Sigmoid colon (tissue), 7 donors: ENCODE measurements at places on chromosomes 4 and X. TPM values are rescaled to one million over a fixed set of nuclear protein-coding genes. Genes with fewer than 3 reads are reported as not detected.

- no peak for DNase-seq
Observed at GRCh38 chr4:189002475-189002874, 863.2 kb downstream of the TRIML1 start.

Gene JADE1
- 39.8 TPM for total RNA-seq

DNA sequence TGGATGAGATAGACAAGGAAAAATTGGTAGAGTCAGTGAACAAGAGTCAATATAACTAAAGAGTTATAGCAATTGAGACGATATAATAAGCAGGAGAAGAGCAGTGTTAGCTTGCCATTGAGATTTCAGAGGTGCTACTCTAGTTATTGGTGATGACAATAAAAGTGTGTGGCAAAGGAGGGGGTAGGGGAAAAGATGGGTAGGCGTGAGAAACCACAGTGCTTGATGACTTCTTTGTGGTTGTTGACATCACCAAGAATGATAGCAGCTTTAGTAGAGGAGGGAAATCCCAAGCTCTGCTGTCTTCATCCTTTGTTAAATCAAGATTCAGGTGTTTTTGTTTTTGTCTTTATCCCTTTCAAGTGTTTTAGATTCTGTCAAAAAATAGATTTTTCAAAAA lies 179.9 kb upstream of the PPP3CA start:
- DNase-seq = no peak

DNA sequence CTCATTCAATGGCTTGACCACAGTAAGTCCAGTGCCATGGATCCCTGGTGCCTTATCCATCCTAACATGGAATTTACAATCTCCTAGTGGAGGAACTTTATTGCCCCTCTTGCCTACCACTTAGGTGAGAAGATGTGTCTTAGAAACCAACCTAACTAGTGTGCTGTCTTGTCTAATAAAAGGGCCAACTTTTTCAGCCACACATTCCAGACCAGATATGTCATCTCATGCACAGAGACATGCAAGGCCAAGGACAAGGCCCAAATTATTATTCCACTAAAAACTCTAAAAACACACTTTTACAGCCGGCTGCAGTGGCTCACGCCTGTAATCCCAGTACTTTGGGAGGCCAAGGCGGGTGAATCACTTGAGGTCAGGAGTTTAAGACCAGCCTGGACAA lies 10.6 kb upstream of the PRDX4 start:
- no peak for DNase-seq

DNA sequence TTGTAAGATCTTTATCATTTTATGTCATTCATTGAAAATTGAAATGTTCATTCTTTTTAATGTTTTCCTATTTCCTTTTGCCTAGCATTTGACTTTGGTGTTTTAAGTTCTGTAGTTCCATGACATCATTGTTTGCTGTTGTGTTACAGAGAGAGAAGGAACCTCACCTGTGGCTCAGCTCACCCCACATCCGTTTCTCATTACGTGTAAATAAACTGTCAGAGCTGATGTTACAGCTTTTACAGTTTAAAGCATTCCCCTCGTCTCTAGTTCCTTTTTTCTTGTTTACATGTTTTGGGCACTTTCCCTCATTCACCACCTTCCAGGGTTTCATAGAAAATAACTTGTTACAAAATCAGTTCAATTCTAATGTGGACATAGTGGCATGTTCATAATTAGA lies 137.2 kb downstream of the FNIP2 start:
- no peak for DNase-seq

GRCh38 chr4:17258106-17258505 lies 253.8 kb downstream of the QDPR start:
- no peak for DNase-seq

GRCh38 chrX:120514236-120514635 lies 45.1 kb upstream of the LAMP2 start:
- no peak for DNase-seq

- no peak for DNase-seq
Observed at GRCh38 chr4:44532851-44533250, 84.2 kb upstream of the KCTD8 start.

DNA sequence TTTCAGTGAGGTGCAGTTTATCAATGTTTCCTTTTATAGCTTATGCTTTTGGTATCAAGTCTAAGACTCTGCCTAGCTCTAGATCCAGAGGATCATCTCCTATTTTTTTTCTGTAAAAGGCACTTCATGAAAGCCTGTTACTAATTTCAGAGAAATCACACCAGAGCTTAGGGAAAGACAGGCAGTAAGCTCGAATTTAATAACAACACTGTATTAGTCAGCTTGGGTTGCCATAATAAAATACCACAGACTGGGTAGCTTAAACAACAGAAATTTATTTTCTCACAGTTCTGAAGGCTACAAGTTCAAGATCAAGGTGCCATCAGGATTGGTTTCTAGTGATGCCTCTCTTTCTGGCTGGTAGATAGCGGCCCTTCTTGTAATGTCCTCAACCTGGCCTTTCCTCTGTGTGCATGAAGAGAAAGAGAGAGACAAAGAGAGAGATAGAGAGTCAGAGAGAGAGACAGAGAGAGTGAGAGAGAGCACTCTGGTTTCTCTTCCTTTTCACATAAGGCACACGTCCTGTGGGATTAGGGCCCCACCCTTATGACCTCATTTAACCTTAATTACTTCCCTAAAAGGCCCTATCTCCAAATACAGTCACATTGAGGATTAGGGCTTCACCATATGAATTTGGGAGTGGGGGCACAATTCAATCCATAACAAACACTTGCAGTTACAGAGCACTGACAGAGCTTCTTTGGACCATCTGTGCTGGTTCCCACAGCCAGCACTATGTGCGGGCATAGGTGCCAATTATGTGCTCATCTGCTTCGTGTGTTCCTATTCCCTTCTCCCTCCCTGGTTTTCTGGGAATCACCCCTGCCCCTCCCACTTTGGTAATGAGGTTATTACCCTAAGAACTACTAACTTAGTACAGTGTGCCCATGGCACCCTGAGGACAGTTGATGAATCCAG lies 114.8 kb upstream of the MED14 start:
- no peak for DNase-seq

DNA sequence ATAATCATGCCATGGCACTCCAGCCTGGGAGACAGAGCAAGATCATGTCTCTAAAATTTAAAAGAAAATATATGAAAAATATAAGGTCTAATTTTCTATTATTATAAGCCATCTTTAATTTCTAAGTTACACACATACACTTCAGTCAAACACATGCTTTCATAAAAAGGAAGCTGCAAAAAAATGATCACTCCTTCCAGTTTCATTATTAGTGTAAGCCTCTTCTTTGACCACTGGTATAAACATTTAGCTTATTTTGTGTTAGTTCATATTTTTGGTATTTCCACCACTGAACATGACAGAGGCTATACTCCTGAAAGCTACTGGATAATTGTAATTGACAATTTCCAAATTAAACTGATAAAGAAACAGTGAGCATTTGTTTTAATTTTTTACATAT lies 163.3 kb upstream of the USP38 start:
- no peak for DNase-seq

Gene PLK4
- 0.27 TPM for total RNA-seq

Gene ESX1
- not detected for total RNA-seq

DNA sequence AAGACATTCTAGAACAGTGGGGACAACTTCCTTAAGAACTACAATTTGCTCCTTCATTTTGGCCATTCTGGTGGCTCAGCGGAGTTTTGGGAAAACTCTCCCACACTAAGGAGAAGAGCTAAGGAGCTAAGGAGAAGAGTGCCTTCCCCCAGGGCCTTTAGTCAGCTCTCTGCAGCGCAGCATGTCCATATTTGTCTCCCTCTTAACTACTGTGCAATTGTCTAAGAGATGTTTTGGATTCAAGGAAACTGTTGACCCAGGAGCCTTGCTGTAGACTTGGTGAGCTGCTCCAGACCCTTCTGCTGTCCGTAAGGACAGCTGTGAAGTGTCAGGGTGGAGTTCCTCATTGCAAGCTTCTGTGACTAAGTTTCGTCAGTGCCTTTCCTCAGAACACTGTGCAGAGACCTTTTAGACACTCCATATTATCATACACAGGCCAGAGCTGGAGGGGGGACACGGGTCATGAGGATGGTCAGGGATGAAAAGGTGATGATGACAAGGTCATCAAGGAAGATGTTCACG lies 179.0 kb downstream of the NHS start:
- DNase-seq = peak; percentile 82

DNA sequence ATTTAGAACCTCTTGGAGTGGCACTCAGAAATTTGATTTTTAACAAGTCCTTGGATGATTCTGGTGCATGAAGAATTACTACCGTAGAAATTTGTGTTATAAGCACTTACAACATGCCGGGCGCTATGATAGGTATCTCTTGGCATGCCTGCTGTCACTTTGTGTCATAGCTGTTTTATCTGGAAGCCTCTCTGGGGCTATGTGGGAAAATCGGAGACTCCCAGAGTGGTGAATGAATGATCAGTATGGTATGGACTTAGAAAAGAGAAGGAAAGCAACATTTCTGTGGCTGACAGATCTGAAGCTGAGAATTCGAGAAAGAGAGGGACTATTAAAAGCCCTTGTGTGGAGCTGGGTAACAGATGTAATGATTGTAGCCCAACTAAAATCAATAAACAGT lies 177.4 kb upstream of the MAMLD1 start:
- no peak for DNase-seq

Gene ZMAT1
- total RNA-seq = 12.5 TPM

GRCh38 chr4:140187316-140187695 lies 33.3 kb upstream of the MAML3 start:
- no peak for DNase-seq

Gene GLRB
- total RNA-seq = 6.1 TPM

DNA sequence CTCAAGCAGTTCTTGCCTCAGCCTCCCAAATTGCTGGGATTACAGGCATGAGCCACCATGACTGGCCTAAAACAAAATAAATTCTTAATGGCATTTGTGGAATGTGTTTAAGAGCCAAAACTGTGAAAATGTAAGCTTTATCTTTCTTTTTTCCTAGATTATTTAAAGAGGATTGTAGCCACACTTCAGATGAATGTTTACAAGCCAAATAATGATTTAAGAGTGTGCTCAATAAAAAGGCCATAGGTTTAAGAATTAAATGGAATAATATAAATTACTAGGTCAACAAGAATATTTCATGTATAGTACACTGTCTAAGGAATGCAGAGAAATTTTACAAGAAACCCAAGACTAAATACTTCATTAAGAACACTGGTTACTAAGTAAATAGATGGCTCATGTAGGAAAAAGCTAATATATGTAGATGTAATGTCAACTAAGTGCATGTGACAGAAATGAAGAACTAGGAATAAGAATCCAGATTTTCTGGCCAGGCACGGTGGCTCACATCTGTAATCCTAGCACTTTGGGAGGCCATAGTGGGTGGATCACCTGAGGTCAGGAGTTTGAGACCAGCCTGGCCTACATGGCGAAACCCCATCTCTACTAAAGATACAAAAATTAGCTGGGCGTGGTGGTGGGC lies 21.3 kb upstream of the UGDH start:
- no peak for DNase-seq

DNA sequence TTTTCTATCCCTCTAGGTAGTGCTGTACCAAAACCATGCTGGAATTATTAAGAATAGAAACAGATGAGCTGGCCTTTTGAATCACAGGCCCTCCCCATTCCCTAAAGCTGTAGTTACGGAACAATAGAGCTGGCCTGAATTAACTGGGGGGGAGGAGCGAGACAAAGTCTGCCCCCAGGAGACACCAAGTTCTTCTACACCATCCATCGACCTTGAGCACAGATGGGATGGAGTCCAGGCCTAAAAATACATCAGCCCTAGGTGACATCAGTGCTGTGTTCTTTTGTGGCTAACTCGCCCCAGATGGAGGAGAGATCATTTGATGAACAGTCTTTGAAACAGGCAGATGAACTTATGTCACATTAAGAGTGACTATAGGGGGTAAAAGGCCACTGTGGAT lies 49.6 kb downstream of the LHFPL1 start:
- DNase-seq = no peak

DNA sequence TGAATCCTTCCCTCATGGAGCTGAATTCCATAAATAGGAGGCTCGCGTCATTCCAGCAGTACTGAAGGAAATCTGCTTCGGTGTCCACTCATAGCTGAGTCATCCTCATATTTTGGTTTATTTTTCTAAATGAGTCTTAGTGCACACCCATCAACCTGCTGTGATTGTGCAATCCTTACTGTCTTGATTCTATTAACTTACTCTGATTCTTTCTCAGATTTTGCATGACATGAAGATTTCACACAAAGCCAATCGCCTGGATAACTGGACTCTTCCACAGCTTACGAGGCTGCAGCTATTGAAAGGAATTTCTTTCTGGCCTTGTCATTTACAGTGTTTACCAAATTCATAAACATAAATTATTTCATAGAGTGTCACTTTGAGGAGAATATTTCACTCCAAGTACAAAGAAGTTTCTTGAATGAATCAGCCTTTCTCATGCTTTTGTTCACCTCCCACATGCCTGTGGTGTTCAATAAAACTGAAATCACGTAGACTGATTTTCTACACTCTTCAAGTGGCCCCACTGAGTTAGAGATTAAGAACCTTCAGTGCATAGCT lies 207.6 kb upstream of the SLITRK2 start:
- DNase-seq = no peak

DNA sequence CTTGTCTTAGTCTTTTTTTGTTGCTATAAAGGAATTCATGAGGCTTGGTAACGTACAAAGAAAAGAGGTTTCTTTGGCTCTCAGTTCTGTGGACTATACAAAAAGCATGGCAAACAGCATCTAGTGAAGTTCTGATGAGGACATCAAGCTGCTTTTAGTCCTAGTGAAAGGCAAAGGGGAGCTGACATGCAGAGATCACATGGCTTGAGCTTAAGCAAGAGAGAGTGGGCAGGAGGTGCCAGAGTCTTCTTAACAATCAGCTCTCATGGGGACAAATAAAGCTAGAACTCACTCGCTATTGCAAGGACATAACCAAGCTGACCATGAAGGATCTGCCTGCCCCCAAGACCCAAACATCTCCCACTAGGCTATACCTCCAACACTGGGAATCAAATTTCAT lies 1063.1 kb downstream of the PCDH7 start:
- no peak for DNase-seq
